Occipital lobe (tissue), 3 donors: ENCODE measurements at places on chromosomes 16 and 17.
A peak's percentile ranks its signal among the peaks of the same experiment; 100 is the strongest.

- DNase-seq: peak; percentile 74
Observed at GRCh38 chr16:56932721-56933619, 1.0 kb downstream of the HERPUD1 start.

DNA sequence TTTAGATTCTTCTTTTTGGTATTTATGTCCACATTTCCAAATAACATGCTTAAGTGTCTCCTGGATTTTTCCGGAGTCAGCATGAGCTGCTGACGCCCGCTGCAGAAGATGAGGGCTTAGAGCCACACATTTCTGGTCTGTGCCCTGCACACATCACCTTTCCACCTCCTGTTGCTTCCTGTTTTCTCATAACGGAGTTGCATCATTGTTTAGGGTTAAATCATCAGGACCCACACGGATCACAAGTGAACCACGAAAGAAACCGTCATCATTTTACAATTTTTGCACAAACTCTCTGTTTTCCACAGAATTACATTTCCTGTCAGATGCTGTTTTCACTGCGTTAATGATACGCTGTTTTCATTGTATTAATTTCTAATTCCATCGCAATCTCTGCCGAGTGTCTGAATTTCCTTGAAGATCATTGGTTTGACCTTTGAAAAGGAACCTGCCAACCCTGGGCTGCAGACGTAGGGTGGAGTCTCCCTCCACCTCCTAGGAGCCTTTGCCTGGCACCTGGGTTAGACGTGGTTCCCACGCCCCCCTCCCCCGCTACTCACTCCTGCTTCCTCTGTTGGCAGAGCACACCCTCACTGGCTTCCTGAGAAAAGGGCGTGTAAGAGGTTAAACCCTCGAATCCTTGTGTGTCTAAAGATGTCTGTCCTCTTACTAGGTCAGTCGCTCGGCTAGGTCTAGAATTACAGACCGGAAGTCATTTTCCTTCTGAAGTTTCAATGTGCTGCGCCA is 68.2 kb downstream of the RNF213 start:
- DNase-seq: no peak

- DNase-seq: no peak
Observed at GRCh38 chr17:66126231-66126630, 65.7 kb downstream of the CEP112 start.

DNA sequence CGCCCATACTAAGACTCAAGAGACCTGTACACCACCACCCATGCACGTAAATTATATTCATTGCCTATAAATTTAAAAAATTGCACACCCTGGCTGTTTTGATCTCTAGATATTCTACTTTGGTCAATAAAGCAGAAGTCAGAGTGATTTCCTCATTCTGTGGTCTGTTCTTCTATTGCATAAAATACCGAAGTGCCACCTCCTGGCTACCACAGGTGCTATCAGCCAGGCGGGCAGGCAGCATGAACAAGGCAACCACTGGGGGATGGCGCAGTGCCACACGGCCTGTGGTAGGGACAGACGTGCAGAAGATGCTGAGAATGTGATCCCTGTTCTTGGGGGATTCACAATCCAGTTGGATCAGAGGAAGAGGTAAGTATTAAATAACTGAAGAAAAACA is 122.3 kb downstream of the CDK5R1 start:
- no peak for DNase-seq

GRCh38 chr16:24074574-24074973 is 181.6 kb upstream of the CACNG3 start:
- DNase-seq: no peak

DNA sequence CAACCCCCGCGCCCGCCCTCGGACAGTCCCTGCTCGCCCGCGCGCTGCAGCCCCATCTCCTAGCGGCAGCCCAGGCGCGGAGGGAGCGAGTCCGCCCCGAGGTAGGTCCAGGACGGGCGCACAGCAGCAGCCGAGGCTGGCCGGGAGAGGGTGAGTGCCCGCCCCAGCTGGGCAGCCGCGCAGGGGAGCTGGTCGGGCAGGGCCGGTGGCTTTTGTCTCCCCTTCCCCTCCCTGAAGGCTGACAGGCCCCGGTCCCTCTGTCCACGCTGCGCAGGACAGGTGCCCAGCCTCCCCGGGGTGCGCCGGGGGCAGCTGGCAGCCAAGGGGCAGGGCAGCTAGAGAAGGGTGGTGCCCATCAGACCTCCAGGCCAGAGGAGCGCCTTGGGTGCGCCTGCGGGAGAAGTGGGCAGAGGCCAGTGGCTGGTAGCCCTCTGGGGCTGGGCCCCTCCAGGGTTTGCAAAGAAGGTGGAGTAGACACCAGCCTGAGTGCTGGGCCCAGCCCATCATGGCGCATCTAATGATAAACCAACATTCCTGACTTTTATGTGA is 278 bp downstream of the ITGB4 start:
- no peak for DNase-seq

DNA sequence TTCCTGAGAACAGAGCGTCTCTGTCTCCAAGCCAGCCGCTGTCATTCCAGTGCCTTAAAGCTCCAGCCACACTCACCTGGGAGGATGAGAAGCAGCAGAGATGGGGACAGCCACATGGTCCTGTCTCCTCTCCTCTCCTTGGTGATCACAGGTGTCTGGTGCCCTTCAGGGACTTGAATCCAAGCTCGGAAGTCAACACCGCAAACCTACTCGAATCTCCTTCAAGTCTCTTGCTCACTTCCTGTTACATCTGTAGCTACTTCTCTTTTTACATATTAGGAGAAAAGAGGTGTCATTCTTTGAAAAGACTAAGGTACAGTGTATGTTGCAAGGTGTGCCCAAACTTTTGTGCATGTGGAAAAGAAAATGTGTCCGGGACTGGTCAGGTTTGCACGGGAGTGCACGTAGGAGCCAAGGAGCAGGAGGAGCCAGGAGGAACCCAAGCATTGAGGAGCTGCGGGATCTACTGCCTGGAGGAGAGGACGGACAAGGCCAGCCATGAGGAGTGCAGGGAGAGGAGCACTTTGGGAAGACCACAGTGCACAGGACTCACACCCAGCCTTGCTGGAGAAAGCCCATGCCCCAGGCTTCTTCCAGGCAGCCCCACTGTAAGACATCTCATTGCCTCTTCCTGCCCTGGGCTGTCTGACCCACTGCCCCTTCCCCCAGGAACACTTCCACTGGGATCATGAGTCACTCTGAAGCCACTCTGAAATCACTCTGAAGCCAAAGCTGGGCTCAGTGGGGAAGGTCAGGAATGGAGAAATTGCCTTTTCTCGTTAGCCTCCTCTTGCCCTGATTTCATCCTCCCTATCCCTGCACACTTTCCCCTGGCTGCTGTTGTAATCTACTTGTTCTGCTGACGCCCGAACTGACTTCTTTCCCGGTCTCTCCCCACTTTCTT is at the start of gene CD300LD:
Gene CD300LD, minus strand, starts transcription at position 197 of the 904 bp plus-strand sequence. Its CDS starts 81 bp downstream, at position 116.
- DNase-seq: no peak

DNA sequence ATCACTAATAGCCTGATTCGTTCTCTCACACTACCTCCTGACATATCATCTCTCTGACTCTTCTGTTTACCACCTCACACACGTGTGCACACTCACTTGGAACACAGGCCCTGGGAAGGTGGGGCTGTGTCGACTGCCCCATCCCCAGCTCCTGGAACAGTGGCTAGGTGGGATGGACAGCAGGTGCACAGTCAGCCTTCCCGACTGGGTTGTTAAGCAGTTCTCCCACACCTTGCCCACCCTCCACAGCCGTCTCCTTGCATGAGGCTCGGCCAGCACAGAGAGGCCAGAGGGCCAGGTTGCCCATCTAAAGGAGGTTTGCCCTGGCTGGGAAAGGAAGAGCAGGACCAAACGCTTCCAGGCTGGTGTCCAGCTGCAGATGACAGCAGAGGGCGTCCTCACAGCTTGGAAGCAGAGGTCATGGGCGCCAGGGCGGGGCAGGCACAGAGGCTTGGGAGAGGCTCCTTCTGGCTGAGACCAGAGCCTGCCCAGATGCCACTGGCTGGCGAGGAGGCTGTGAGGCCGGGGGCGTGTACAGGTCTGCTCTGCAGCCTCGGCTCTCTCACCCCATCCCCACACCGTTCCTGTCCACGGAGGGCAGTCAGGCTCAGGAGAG is 92.8 kb downstream of the AMFR start:
- peak; percentile 33 for DNase-seq

DNA sequence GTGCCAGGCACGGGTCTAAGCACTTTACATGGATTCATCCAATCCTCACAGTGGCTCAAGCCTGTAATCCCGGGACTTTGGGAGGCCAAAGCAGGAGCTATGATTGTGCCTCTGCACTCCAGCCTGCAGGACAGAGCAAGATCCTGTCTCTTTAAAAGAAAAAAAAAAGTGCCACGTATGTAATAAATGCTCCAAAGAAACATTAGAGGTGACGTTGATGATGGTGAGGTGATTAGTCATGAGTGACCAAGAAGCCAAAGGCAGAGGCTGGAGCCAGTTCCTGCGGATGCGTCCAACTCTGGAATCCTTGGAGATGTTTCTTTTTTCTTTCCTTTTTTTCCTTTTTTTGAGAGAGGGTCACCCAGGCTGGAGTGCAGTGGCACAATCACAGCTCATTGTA is 59.4 kb upstream of the SIAH1 start:
- no peak for DNase-seq

GRCh38 chr17:46942441-46943217 is 19.7 kb downstream of the GOSR2 start:
- peak; percentile 54 for DNase-seq
